Dermis blood vessel endothelial cell (primary cell): ENCODE measurements at places on chromosomes 4 and X. TPM values are rescaled to one million over a fixed set of nuclear protein-coding genes. Genes with fewer than 3 reads are reported as not detected.

The CCKAR gene
- not detected in 2 replicates for total RNA-seq

The APEX2 gene
- total RNA-seq, result 8.3 and 12.6 TPM in 2 replicates

The AP1AR gene
- 37.7 and 39.3 TPM in 2 replicates for total RNA-seq

The IQCM gene
- not detected in 2 replicates for total RNA-seq

The MTMR8 gene
- total RNA-seq, result 0.17 and 0.84 TPM in 2 replicates

The SEC24D gene
- 43.6 and 65.5 TPM in 2 replicates for total RNA-seq

The MAP9 gene
- 0.17 and 0.19 TPM in 2 replicates for total RNA-seq

The FAM184B gene
- total RNA-seq, result not detected in 2 replicates

The CCNA2 gene
- total RNA-seq, result 24.7 and 115 TPM in 2 replicates

The MMGT1 gene
- 5.8 and 13.0 TPM in 2 replicates for total RNA-seq

The CCDC110 gene
- total RNA-seq, result 0.42 and 0.68 TPM in 2 replicates

The TLR10 gene
- not detected in 2 replicates for total RNA-seq

The RPA4 gene
- 1.7 TPM in 2 replicates for total RNA-seq

The STBD1 gene
- 1.0 and 1.3 TPM in 2 replicates for total RNA-seq

The HSFX4 gene
- not detected in 2 replicates for total RNA-seq

The RAP1GDS1 gene
- 62.3 and 70.5 TPM in 2 replicates for total RNA-seq

The SRPX gene
- total RNA-seq, result 104 and 123 TPM in 2 replicates

The MBNL3 gene
- total RNA-seq, result 0.68 and 2.2 TPM in 2 replicates

The ADAD1 gene
- total RNA-seq, result not detected in 2 replicates

The KIF4A gene
- 7.7 and 29.6 TPM in 2 replicates for total RNA-seq

The PNMA5 gene
- not detected in 2 replicates for total RNA-seq
